ENCODE measurements at places on chromosomes 2 and 18.

GRCh38 chr2:41062336-41062735 is 610.4 kb upstream of the SLC8A1 start:
- no peak for DNase-seq

- no peak for DNase-seq
Observed at GRCh38 chr2:20304411-20304810, 46.2 kb downstream of the PUM2 start.

- no peak for DNase-seq
Observed at GRCh38 chr18:23377669-23378301, 75.3 kb upstream of the RIOK3 start.

DNA sequence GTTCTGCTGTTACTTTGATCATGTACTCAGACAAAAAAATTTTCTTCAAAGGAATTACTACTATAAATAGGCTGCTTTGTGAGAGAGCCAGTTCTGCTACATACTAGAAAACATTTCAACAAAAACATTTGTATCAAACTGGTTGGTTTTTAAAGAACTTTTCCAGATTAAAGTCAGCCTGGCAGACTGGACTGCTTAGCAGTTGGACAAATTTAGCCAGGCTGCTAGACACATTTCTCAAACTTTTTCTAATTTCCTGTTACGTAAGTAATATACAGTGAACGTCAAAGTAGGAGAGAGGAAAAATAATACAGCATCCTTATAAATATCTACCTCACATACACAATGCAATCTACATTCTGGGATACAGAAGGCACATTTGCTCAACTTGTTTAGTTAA is 109.5 kb downstream of the SP3 start:
- DNase-seq, result no peak

GRCh38 chr2:202005272-202005887 is 28.3 kb upstream of the FZD7 start:
- no peak for DNase-seq

- peak; percentile 59 for DNase-seq
Observed at GRCh38 chr2:47905386-47906156, 727 bp downstream of the FBXO11 start.

GRCh38 chr18:79410731-79411613 is 15.2 kb downstream of the NFATC1 start:
- no peak for DNase-seq
